ENCODE measurements at places on chromosomes 3 and 15. TPM values are rescaled to one million over a fixed set of nuclear protein-coding genes. Genes with fewer than 3 reads are reported as not detected.

DNA sequence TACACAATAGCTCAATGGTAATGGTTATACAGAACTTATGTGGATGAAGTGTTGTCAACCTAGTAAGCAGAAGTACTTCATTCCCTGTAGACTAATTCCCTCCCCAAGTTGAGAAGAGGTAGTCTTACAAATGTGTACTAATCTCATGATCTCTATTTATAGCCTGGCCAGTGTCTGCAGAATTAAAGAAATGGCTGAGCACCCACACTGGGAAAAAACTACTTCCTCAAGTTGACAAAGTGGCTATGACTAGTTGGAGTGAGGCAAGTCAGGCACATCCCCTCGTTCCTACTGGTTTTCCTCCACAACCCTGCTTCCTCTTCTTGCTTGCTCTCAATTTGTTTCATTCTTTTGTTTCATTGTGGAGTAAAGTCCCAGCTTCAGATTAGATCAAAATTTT, 566.7 kb upstream of the ZNF717 start:
- DNase-seq: no peak

GRCh38 chr15:36361351-36361870, 218.0 kb upstream of the CDIN1 start:
- no peak for DNase-seq

GRCh38 chr3:194313560-194314387, 37.4 kb downstream of the CPN2 start:
- no peak for DNase-seq

GRCh38 chr3:55828712-55829111, 341.6 kb upstream of the WNT5A start:
- no peak for DNase-seq

DNA sequence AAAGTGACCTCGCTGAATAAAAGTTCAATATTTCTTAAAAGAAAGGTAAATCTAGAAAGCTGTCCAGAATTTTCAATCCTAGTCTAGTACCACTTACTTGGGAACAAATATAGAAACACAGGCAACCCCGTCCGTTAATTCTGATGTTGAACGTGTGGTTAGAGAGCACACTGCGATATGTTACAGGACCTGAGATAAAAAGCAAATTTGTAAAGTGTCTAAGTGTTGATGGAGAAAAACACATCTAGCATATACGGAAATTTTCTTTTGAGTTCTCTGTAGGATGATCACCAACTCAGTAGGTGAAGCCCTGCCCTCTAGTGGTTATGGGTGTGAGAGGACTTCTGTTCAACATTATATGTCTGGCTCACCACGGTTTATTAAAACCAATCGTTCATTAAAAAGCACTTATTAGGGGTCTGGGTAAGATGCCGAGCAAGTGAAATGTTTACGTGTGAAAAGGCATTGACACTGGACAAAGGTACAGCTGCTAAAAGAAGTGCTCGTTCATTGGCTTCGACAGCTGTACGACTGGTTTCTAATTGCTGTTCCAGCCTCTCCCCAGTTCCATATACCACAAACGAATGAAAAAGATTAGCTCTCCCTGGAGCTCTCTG, 1.0 kb upstream of the ATP2C1 start:
- peak; percentile 60 for DNase-seq

DNA sequence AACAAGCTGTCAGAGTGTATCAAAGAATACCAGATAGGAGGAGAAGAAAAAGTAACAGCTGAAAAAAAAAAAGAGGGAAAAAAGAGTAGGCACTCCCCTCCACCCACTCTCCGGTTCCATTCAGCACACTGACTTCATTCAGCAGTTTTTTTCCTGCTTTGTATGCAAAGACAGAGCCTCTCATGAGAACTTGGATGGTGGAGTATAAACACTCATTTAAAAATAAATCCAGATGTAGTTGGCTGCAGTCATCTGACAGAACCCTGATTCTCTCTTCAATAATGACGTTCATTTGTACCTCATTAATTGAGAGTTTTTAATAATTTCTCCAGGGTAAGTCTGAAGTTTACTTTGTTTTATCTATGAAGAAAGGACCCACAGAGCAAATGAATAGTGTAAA, 81.0 kb downstream of the TMEM108 start:
- no peak for DNase-seq

DNA sequence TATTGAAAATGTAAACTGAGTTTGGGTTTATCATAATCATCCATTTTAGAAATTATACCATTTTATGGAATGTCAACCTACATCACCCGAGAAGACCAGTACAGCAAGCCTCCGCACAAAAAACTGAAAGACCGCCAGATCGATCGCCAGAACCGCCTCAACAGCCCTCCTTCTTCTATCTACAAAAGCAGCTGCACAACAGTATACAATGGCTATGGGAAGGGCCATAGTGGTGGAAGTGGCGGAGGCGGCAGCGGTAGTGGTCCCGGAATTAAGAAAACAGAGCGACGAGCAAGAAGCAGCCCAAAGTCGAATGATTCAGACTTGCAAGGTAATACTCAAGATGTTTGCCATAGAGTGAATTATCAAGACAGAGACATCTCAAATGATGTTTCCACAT, 197.0 kb downstream of the GHSR start:
- DNase-seq: no peak

Gene NR1D2
- 20.1 TPM for total RNA-seq

Gene DNAH12
- total RNA-seq: 0.20 TPM

Gene SUSD5
- total RNA-seq: 0.05 TPM

Gene LNP1
- 2.1 TPM for total RNA-seq
